ENCODE measurements at places on chromosomes 2 and 18.

- no peak for DNase-seq
Observed at GRCh38 chr2:69253611-69254301, 133.3 kb downstream of the GFPT1 start.

DNA sequence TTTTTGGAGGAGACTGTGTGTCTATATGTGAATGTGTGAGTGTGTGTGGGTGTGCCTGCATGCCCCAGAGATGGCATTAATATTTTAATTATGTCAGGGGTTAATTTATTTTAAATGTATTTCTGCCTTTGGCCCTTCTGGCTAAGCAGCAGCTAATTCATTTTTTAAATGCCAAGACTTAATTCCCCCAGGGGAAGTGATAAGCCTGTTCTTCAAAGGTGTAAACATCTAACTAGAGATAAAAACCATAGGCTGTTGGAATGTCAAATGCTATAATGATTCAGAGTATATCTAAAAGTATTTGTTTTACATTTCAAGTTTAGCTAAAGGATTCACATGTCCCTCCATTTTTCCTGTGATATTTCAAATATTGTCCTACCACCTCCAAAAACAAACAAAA, 184.7 kb downstream of the SPP2 start:
- DNase-seq = no peak

DNA sequence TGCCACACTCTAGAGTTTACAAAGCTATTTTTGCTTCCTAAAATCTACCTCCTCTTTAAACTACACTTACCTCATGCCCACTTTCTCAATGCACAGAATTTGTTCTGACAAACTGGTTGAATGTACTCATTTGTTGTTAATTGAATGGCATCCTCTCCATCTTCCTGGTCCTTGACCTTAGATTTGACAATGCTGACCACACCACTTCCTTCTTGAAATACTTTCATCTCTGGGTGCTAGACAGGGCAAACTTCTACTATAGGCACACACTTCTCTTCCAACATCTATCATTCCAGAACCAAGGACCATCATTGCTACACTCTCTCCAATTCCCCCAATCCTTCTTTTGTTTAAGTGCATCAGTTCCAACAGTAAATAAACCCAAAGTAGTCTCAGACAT, 22.3 kb downstream of the ARL5A start:
- DNase-seq = no peak

GRCh38 chr18:75391279-75392225, 36.0 kb downstream of the SMIM21 start:
- DNase-seq = no peak

DNA sequence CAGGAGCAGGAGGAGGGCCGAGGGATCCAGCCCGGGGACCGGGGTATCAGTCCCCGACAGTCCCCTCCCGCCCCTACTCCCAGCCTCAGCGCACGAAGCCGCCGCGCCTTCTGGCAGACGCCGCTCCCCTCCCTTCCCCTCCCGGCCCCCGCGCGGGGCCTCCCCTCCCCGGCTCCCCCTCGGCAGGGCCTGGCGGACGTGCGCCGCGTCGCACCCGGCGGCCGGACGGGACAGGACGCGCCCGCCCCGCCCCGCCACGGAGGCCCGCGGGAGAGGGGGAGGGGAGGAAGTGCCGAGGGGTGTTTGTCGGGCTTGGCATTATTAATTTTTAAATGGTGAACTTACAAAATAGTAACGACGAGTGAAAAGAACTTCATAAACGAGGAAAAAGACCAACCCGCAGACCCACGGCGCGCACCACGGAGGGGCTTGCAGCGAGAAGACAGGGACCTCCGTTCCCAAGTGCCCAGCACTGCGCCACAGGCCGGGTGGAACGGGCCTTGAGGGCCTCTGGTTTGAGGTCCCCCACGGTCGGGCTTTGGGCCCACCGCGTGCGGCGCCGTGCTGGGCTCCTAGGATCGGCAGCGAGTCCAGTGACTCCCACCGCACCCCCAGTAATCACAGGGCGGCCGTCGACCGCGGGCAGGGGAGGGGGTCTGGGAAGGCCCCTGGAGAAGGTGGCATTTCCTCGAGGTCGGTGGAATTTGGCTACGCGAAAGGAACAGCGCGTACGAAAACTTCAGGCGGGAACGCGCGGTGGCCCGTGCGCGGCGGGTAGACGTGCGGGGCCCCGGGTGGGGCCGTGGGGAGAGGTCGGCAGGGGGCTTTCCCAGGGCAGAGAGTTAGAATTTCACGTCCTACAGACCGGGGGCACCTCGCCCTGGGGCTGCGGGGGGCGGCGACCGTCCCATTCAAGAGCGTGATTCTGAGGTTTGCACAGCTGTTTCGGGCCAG, 954 bp upstream of the CTDSP1 start:
- no peak for DNase-seq

DNA sequence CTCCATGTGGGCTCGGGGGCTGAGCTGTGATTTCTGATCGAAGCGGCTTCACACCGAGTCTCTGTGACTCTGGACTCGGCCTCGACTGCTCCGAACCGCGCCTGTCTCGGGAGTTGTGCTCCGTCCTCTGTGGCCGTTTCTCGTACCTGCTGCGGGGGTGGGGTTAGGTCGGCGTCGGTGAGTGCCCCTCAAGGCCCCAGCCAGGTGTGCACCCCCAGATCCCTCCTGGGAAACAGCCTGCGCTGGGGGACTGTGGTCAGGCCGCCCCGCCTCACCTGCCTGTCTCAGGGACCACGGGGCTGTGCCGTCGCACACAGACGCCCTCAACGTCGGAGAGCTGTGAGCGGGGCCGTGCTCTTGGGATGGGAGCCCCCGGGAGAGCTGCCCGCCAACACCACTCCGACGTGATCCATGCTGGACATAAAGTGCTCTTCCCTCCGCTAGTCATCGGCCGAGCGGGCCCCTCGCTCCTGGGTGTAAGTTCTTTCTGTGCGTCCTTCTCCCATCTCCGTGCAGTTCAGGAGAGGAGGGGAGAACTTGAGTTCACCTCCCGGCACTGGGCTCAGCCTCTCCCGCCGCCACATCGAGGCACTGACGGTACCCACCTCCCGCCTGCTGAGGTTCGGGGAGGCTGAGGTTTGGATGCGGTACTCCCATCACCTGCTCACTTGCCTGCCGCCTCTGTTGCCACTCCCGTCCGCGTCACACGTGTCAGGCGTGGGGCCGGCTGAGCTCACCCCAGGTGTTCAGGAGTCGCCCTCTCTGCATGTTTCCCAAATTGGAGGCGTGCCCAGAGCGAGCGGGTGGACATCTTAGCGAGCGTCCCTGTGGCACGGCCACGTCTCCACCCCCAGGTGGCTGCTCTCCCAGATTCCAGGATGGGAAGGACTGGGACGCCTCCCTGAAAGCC, 55.7 kb downstream of the CTDP1 start:
- DNase-seq = no peak

DNA sequence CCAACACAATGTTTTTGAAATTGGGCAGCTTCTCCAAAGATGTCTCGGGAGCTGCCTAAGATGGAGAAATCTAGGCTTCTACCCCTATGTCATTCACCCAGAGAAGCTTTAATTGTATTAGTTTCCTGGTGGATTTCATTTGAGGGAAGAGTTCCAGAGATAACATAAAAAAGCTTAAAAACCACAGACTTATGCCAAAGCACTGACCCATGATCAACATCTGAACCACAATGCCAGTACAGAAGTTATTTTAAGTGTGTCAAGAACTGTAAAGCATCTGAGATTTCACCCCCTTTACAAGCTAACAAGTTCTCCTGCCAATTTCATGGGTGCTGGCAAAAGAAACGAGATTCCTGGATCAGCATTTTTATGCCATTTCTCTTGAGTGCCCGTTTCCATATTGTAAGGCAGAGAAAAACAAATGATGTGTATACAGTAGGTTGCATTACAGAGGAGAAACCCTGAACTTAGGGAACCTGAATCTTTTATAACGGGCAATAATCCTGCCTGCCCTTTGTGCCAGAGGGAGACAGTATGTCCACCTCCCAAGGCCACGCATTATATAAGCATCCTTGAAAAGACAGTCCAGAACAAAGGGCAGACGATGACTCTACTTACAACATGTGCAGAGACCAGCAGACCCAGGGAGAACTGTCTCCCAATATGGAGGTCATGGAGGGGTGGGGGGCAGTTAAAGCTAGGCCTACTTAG, 44.1 kb downstream of the MREG start:
- DNase-seq = no peak

DNA sequence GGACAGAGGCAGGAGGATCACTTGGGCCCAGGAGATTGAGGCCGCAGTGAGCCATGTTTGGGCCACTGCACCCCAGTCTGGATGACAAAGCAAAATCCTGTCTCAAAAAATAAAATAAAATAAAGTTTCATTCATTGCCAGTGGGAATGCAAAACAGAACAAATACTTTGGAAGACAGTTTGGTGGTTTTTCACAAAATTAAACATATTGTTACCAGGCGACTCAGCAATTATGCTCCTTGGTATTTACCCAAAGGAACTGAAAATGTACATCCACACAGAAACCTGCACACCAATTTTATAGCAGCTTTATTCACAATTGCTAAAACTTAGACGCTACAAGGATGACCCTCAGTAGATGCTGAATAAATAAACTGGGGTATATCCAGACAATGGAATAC, 35.8 kb downstream of the FOSL2 start:
- DNase-seq = no peak

GRCh38 chr18:57527556-57528229, 58.8 kb downstream of the FECH start:
- no peak for DNase-seq

GRCh38 chr2:109316091-109316490, 187.1 kb downstream of the SH3RF3 start:
- no peak for DNase-seq

Data from activated CD8-positive, alpha-beta memory T cell treated with anti-CD3 and anti-CD28 coated beads for 48 hours (primary cell).